ENCODE measurements at places on chromosomes 1 and 21.

GRCh38 chr1:211874521-211875347 is 44.2 kb upstream of the LPGAT1 start:
- DNase-seq = no peak

DNA sequence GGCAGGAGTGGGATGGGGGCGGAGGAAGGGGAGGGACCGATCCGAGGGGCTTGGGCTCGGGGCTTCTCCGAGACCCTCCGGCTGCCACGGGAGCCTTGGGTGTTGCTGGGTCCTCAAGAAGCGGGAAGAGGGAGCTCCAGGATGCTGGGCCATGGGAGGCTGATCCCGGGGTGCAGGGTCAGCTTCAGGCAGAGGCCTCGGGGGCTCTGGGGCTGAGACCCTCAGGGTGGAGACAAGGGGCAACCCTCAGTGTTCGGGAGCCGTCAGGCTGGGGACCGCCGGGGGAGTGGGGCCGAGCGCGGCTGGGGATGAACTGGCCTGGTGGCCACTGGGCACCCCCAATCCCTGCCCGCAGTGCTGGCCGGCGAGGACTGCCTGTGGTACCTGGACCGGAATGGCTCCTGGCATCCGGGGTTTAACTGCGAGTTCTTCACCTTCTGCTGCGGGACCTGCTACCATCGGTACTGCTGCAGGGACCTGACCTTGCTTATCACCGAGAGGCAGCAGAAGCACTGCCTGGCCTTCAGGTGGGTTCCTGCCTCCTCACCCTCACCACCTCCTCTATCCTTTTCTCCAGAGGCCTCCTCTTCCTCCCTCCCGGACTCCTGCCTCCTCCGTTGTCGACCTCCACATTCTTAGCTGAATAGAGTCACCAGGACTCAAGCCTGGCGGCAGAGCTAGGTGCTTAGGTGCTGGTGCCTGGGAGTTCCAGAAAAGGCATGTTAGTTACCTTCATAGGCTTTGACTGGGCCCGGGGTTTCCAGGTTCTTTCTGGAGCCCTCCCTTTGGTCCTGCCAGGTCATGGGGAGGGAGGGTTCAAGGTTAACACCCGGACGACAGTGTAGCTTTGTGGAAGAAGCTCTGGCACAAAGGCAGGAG is 631 bp downstream of the SHISA4 start:
- no peak for DNase-seq

GRCh38 chr1:41097105-41097504 is 75.6 kb upstream of the SLFNL1 start:
- DNase-seq = no peak

GRCh38 chr1:110594456-110595352 is 11.5 kb downstream of the KCNA2 start:
- DNase-seq = peak; percentile 3

- no peak for DNase-seq
Measured at GRCh38 chr1:208598021-208598420, 353.8 kb upstream of the PLXNA2 start.

GRCh38 chr21:31559368-31560119 is 99.9 kb upstream of the SOD1 start:
- peak; percentile 55 for DNase-seq

GRCh38 chr1:26824731-26825130 is 1.8 kb upstream of the ZDHHC18 start:
- DNase-seq = no peak

DNA sequence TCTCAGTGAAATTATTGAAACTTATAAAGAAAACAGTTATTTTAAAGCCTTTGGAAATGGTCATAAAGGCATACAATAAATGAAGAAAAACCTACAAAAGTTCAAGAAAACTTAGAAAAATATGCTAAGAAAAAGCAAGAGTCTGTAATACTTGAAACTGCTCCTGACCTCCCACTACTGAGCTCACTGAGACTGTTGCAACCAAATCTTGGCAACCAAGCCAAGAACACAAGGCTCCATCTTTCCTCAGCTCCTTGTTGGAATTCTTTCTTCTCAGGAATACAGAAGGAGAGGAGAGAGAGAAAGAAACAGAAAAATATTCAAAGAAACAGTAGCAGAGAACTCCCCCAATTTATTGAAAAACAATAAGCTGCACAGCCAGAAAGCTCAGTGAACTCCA is 160.5 kb downstream of the RASAL2 start:
- peak; percentile 24 for DNase-seq

GRCh38 chr1:160006312-160006940 is 25.4 kb downstream of the PIGM start:
- DNase-seq = peak; percentile 64

- DNase-seq = peak; percentile 13
Measured at GRCh38 chr1:83905315-83905907, 93.5 kb downstream of the TTLL7 start.

GRCh38 chr1:67853704-67854103 is 20.4 kb upstream of the GNG12 start:
- peak; percentile 77 for DNase-seq

GRCh38 chr1:211710566-211711314 is 35.3 kb upstream of the NEK2 start:
- DNase-seq = no peak

GRCh38 chr1:244953901-244954300 is 89.6 kb upstream of the HNRNPU start:
- DNase-seq = no peak

DNA sequence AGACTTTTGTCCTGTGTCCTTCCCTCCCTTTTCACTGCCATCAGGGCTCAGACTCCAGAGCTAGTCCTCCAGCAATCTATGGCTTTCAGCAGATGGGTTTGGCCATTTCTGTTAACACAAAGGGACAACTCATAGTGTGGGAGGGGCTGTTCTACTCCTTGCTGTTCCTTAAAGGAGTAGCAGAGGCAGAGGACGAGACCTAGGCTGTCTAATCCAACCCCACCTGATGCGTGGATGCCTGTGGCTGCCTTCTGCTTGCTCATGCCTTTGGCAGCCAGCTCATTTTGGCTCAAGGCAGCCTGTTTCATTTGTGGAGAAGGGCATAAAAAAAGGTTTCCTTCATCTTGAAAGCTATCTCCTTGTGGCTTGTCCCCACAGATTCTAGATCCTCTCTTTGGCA is 27.0 kb downstream of the MFSD2A start:
- DNase-seq = peak; percentile 86

DNA sequence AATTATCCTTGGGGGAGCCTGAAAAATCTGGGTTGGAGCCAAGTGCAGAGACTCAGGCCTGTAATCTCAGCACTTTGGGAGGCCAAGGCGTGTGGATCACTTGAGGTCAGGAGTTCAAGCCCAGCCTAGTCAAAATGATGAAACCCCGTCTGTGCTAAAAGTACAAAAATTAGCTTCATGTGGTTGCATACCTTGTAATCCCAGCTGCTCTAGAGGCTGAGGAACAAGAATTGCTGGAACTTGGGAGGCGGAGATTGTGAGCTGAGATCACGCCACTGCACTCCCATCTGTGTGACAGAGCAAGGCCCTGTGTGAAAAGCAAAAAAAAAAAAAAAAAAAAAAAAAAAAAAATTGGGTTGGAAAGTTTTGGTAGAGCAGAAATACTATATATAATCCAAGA is 1563.6 kb upstream of the PRMT6 start:
- peak; percentile 35 for DNase-seq

- DNase-seq = peak; percentile 98
Measured at GRCh38 chr1:32107742-32108661, at the start of gene KPNA6. Gene KPNA6 (plus strand): TSS chr1:32108056. CDS start chr1:32108131, 75 bp downstream.

DNA sequence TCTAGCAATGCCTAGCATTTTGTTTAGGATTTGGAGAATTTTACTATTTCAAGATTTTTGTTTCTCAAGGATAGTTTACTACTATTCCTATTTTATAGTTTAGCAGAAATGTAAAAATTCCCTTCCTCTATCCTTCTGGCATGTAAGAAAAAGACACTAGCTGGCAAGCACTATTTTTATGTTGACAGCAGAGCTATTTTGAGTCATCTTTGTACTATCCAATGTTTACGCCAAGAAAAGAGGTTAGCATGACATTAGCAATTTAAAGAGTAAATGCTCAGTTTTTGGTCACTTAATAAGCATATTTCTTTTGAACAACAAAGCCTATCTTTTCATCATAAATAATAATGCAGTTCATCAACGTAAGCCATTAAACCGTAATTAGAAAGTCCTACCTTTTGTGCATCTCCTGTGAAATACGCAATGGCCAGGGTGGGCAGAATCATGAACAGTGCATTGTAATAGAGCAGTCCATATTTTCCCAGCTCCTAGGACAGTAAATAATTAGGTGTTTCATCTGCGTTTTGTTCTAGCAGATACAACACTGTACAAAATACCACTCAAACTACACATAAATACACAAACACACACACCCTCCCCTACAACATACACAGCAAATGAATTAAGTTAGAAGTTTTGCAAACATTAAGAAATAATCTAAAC is 12.0 kb downstream of the SLC35D1 start:
- peak; percentile 79 for DNase-seq

DNA sequence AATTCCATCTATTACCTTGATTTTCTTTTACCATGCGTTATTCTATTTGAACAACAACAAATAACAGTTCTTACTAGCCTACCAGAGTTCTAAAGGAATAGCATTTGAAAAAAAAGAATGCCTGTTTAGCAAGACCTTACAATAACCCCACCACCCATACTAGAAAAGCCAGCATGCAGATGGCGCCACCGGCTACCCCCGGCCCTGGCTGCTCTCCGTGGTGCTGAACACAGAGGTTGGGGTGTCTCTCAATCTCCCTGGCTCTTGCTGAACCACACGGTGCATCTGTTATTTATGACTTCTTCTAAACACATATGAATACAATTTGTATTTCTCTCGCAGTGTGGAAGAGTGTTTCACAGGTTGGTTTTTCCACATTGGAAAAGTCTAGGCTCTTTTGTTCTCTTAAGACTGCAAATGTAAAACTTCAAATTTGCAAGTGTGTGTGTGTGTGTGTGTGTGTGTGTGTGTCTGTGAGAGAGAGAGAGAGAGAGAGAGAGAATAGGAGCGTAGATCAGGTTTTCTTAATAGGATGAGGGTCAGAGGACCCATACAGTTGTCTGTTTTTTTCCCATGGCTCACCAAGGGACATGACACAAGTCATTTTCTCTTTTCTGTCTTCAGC is 13.6 kb downstream of the GRIK3 start:
- DNase-seq = no peak

DNA sequence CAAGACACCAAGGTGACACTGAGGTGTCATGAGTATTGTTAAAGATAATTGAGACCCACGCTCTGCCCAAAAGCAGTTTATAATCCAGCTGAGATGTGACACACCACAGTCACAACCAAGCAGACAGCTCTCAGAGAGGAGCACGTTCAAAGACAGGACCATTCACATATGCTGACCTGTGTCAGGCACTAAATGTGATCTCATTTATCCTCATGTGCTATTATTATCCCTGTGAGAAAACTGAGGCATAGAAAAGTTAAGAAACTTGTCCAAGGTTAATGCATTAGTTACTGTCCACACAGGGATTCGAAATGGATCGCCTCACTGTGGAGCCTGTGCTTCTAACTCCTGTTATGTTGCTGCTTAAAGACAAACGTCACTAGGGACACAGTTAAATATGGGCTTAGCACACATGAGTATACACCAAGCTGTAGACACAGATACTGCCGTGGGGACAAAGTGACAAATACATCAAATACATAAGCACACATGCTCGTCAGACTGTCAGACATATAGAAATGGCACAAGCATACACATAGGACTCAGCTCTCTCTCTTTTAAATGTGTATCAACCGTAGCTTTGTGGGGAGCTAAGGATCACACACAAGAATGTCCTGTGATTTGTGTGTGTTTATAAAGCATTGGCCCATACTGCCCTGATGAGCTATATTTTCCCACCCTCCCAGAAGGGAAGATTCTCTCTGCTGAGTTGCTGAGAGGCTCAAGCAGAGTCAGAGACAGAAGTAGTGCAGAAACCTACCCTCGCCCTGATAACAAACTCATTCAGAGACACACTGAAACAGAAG is 3.5 kb upstream of the IGSF8 start:
- no peak for DNase-seq

- peak; percentile 90 for DNase-seq
Measured at GRCh38 chr1:226001963-226002666, 3.0 kb upstream of the SDE2 start.

DNA sequence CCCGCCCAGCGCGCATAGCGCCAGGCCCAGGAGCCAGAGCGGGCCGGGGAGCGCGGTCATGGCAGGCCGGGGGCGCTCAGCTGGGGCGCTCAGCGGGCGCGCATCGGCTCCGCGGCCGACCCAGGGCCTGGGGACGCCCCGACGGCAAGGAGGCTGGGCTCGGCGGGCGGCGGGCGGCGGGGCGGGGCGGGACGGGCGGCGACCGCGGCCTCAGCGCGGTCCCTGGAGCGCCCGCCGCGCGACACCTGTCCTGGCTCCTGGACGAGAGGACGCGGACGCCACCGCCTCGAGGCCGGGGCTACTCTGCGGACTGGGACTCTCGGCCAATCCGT is 273 bp downstream of the BMP8B start:
- DNase-seq = no peak

GRCh38 chr1:223815865-223816264 is 29.9 kb downstream of the TP53BP2 start:
- peak; percentile 30 for DNase-seq

DNA sequence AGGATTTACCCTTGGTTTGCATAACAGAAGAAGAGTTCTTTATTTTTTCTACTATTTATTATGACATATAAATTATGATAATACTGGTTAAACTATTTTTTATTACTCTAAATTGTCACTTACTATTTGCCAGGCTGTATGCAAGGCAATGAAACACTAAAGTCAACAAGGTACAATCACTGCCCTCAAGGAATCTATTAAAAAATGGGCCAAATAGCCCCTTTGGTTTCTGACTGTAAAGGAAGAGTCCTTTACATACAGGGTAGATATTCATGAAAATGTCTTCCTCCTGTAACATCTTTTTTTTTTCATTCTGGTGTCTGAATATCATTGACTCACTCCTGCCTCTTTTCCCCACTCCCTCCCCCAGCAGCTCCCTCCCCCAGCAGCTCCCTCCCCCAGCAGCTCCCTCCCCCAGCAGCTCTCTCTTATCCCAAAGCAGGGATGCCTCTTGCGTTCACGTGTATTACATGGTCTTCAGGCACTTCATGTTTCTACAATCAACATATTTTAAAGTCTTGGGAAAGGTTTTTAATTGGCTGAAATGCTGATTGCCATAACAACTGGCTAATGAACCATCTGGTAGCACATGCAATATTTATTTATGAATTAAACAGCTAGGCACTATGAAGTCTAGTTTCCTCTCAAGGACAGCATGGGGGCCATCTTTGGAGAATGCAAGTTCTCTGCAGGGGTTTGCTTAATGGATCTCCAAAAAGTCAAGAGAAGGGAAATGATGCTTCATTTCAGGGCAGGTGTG is 400.4 kb upstream of the PLXNA2 start:
- DNase-seq = no peak
